Endothelial cell of umbilical vein (primary cell): ENCODE measurements at places on chromosomes 5 and 9. TPM values are rescaled to one million over a fixed set of nuclear protein-coding genes. Genes with fewer than 3 reads are reported as not detected.

GRCh38 chr9:16458696-16459420 lies 411.6 kb downstream of the BNC2 start:
- DNase-seq: peak; percentile 72

DNA sequence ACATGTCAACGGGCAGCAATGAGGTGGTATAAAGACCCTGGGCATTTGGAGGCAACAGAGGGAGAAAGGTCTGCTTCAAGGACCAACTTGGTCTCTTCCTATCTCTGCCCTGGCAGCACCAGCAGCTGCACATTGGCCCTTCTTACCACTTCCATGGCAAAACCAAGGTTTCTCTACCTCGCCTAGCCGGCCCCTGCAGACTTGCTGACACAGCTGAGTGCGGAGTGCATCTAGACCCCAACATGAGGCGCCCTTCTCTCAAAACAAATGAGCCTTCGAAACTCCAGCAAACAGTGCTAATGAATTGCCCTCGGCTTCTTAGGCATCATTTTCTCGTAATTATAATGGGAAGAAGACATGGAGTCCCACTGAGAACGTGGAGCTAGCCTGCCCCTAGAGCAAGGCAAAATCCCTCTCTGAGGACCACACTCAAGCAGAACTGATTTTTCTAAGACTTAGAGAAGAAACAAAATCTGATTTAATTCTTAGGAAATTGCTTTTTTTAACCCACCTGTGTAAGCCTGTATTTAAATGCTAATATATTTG lies 42.1 kb downstream of the KCNMB1 start:
- DNase-seq: no peak

GRCh38 chr5:148972974-148973374 lies 89.9 kb downstream of the SH3TC2 start:
- peak; percentile 92 for DNase-seq

- DNase-seq: no peak
Measured at GRCh38 chr5:138132543-138132942, 6.7 kb downstream of the NME5 start.

GRCh38 chr5:150235500-150235854 lies 45.6 kb downstream of the SLC6A7 start:
- no peak for DNase-seq

DNA sequence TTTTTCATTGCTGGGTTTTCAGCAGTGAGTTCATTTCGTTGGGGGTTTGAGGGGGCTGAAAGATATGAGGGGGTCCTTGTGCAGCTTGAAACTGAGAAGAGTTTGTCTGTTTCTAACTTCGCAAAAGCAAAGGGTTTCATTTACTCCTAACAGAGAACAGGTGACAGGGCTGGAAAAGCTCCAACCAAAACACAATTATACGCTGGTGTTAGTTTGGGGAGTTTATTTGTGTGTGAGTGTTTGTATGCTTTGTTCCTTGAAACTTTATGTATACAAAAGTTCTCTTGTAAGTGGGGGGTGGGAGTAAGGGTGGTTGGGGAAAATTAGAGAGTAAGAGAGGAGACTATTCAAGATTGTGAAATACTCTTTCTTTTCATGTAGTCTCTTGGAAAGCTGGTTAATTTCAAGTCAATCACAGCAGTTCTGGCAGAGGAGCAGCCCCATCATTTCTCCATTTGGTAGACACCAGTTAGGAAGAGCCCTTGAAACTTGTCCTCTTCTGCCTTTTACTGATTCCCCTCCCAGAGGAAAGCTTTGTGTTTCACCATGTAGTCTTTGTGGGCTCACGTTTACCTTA lies 881 bp downstream of the TNFAIP8 start:
- peak; percentile 36 for DNase-seq

DNA sequence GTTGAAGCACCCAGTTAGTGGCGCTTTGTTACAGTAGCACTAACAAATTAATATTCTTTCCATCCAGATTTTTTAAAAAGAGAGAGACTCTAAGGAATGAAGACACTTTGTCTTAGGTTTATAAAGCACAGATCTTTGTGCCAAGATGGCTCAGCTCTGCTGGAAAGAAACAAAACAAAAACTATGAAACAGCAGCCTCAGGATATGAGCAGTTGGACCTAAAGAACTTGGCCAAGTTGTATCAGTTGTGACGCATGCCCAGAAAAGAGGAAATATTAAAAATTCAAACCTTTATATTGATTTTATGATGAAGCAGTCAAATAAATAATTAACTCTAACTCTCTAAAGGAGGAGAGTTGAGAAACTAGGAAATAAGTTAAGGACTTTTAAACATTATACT lies 427.2 kb downstream of the SPOCK1 start:
- DNase-seq: peak; percentile 72

- no peak for DNase-seq
Measured at GRCh38 chr5:175837171-175837699, 34.1 kb upstream of the CPLX2 start.

DNA sequence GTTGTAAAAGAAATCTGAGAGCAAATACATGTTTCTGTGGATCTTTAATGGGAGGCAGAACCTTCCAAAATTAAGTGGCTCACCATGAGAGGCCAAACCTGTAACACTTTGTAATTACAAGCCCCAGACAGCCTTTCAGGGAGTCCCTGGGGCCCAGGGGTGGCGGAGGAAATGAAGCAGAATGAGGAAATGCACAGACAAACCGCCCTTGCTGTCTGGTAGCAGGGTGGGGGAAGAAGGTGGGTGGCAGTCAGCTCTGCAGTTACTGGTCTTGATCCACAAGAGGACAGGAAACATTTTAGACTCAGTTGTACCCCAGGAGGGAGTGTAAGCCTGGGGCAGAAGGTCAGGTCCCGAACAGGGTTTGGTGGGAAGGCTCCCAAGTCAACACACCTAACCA lies 6.5 kb downstream of the ARL14EPL start:
- no peak for DNase-seq

GRCh38 chr9:80794197-80794596 lies 895.1 kb downstream of the TLE1 start:
- no peak for DNase-seq

LHX6 gene
- total RNA-seq: 9.4 and 18.4 TPM in 2 replicates

SLC1A1 gene
- 6.5 and 8.3 TPM in 2 replicates for total RNA-seq

TMOD1 gene
- total RNA-seq: 0.74 and 1.4 TPM in 2 replicates

PRRX2 gene
- total RNA-seq: 0.32 and 0.77 TPM in 2 replicates

GRHPR gene
- 91.2 and 103 TPM in 2 replicates for total RNA-seq

RASGEF1C gene
- not detected in 2 replicates for total RNA-seq

PCDHGB3 gene
- 1.7 and 2.0 TPM in 2 replicates for total RNA-seq
